ENCODE measurements at places on chromosomes 13 and 19. TPM values are rescaled to one million over a fixed set of nuclear protein-coding genes. Genes with fewer than 3 reads are reported as not detected.

The SRRM5 gene
- 0.73 TPM for total RNA-seq

The LIN7B gene
- total RNA-seq: 6.3 TPM

The SYNGR4 gene
- not detected for total RNA-seq

The FXYD1 gene
- 1.4 TPM for total RNA-seq

The NECTIN2 gene
- total RNA-seq: 0.26 TPM

The ZNF492 gene
- total RNA-seq: 2.1 TPM

The ZNF829 gene
- total RNA-seq: 5.7 TPM

The C19orf85 gene
- not detected for total RNA-seq

The DLL3 gene
- total RNA-seq: 0.29 TPM

The MEDAG gene
- not detected for total RNA-seq

The CGB5 gene
- not detected for total RNA-seq

The TMEM86B gene
- 11.0 TPM for total RNA-seq

The RETN gene
- 2.2 TPM for total RNA-seq

The CYP4F8 gene
- not detected for total RNA-seq

The CGB7 gene
- total RNA-seq: not detected

The OR4F17 gene
- not detected for total RNA-seq

The PDX1 gene
- not detected for total RNA-seq

The FKRP gene
- total RNA-seq: 15.3 TPM

The BLVRB gene
- 16.5 TPM for total RNA-seq

The LNX2 gene
- 7.1 TPM for total RNA-seq

The LILRB2 gene
- total RNA-seq: not detected

The AP1M2 gene
- total RNA-seq: not detected

The ZNF71 gene
- 6.5 TPM for total RNA-seq

The AKAP8L gene
- 86.7 TPM for total RNA-seq

The TNNI3 gene
- total RNA-seq: not detected

The CD33 gene
- total RNA-seq: 2.3 TPM

The HSD17B14 gene
- total RNA-seq: 1.1 TPM

The MAST1 gene
- 1.3 TPM for total RNA-seq

The USE1 gene
- 27.9 TPM for total RNA-seq

The CD177 gene
- not detected for total RNA-seq

The VSTM1 gene
- total RNA-seq: not detected

The FBXO17 gene
- total RNA-seq: not detected

The GSX1 gene
- total RNA-seq: not detected

The CGB1 gene
- total RNA-seq: not detected

The GPR12 gene
- not detected for total RNA-seq

The GAPDHS gene
- not detected for total RNA-seq

The PCDH8 gene
- total RNA-seq: not detected

Measured in activated CD8-positive, alpha-beta T cell treated with anti-CD3 and anti-CD28 coated beads, Interleukin-2, amount 10 ng/mL, durations not matched to agents 7 days and 5 days (primary cell).